GM12891 (cell line): ENCODE measurements at places on chromosomes 5 and 9.

GRCh38 chr9:31674264-31674663 lies 710.2 kb upstream of the ACO1 start:
- no peak for DNase-seq

GRCh38 chr5:169941542-169941941 lies 38.8 kb downstream of the INSYN2B start:
- DNase-seq, result no peak

DNA sequence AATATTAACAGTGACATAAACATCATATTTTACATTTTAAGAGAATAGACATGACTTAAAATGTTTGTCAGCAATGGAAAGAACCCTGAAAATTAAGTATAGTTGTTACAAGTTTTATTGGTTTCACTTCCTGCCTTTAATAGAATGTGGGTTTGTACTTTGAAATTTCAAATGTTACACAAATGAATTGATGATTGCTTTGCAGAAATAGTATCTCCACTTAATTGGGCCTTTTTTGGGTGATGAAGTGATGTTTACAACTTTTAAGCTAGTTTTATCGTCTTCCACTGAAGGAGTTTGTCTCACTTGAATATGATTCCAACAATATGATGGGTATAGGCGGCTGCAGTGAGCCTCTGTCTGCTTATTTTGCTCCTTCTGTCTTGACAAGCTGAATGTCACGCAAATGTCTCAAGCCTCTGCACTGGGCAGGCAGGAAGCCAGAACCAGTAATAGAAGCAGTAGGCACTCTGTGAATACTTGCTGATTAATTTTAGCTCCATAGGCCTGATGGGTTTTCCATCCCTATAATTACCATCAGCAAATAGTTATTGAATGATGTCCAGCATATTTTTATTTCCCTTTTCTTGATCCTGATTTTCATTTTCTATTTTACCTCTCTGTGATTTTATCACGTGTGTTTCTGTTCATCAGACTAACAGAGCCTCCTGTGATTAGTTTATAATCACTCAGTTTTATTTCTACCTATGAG lies 10.6 kb upstream of the NR3C1 start:
- no peak for DNase-seq

- DNase-seq, result no peak
Measured at GRCh38 chr9:85676790-85677189, 65.0 kb downstream of the AGTPBP1 start.
